ENCODE measurements at places on chromosomes 7 and 10.

DNA sequence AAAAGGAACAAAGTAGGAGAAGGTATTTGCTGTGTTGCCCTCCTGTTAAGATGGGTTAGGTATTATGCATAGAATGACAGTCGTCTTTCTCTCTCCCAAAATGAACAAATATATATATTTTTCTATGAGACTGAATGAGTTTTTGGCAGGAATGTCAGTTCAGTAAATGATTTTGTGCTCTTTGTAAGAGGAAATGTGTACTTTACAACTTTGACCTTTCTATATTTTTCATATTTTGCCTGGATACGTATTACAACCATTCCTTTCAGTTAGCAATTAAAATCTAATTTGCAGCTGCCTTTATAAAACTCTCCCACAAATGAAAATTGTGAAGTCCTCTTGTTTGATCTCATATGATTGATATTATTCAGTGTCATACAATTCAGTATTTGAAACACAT lies 336.6 kb upstream of the MEOX2 start:
- no peak for DNase-seq

DNA sequence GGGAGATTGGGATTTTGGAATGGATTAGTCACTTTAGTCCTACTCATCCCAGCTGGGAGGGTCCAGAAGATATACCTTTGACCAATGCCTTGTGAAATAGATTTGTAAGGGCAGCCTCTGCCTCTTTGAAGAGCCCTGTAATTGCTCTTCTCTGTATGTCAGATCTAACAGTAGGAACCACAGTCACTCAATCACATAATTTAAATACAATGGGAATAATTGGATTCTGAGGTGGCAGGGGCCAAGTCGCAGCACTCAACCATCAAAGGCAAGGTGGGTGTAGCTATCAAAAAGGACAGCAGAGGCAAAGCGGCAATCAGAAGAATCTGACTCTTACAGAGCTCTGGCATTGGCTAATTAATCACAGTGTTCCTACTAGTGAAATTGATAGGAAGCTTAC lies 650.9 kb upstream of the ANKRD30A start:
- no peak for DNase-seq

- no peak for DNase-seq
Observed at GRCh38 chr7:143237366-143237765, 15.5 kb downstream of the TAS2R40 start.

DNA sequence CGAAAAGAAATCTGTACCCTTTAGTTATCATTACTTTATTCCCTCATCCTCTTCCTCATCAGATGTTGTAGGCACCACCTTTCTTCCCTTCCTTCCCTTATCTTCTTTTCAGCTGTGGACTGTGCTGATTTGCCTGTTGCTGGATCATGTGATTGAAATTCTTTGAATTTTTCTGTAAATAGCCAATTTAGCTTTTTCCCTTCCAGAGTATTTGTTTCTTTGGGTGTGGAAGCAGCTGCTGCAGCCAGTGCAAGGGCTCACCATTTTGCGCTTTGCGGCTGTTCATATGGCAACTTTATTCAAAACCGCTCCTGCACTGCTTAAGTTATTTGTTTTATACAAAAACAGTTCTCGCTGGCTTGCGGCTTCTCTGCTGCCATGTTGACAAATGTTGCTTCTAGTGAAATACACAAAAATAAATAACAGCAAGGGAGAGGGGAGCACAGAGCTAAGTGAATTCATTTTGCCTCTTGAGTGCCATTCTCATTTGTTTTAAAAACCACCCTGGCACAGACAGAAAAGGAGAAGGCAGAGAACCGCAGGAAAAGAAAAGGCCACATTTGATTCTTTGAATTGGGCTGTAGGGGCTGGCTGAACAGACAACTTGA lies 151.2 kb downstream of the AUTS2 start:
- DNase-seq, result no peak

DNA sequence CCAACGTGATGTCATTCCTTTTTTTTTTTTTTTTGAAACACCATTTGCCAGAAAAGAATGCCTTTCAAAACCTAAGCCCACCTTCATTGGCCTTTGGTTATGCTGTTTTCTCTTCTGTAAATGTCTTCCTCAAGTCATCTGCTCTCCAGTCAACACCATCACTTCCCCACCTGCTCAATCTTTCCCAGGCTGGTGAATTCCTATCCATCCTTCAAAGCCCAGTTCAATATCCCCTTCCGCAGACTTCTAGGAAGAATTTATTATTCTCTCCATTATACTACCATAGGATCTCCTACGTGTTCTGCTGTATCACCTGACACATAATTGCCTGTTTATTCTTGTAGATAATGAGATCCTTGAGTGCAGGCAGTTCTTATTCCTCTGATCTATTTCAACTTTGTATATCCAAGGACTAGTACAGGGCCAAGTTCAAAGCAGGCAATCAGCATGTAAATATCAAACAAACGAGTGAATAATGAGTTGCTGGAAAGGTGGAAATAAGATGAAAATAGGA lies 73.5 kb upstream of the PRR15 start:
- no peak for DNase-seq

- no peak for DNase-seq
Observed at GRCh38 chr7:92336662-92337340, 91.0 kb downstream of the ANKIB1 start.

All from HTR-8/SVneo (cell line).